Fibroblast of skin of right biceps (primary cell): ENCODE measurements at places on chromosomes 2 and 18.

DNA sequence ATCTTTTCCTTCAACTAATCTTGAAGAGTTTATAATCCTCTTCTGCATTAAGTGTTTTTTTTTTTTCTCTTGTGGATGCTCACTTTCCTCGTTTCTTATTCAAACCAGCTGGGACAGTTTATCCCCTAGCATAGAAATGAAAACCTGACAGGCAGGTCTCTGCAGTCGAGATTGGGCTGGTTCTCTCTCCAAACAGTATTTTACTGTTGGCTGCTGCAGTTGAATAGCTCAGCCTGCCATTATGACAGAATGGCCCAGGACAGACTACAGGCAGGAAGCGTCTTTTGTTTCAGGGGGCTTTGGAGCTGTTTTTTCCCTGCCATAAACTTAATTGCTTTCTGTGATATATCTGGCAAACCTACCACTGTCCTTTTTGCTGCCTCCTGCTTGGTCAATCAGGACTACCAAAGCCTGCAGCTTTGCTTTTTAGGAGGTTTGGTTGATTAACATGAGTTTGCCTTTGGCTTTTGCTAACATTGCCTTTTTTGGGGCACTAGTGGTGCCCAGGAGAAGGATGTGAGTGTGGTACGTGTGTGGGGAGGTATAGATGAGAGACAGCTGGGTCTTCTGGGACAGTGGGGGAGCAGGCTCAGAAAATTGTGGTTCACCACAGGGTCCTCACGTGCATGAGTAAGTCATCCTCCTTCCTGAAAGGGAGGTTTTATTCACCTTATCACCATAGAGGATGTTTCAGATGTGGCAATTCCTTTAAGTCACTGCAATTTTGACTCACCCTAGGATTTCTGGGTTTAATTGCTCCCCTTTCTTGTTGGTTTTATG is 128.7 kb downstream of the LYPD6B start:
- DNase-seq = peak; percentile 75

DNA sequence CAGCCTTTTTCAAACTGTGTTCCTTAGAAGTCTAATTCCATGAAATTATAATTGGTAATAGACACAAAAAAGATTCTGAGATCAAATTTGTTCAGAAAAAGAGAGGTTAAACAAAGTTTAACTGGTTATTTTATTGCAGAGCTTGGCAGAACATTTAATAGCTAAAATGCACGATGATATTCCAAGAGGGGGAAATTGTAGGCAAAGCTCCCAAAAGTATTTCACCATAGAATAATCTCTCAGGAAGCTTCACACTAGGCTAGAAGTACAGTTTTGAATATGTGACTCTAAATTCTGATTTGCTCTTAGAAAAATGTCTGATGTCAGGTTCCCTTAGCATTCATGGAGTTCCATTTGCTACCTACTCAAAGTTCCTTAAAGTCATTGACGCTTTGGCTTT is 292.4 kb upstream of the SETBP1 start:
- DNase-seq = no peak

DNA sequence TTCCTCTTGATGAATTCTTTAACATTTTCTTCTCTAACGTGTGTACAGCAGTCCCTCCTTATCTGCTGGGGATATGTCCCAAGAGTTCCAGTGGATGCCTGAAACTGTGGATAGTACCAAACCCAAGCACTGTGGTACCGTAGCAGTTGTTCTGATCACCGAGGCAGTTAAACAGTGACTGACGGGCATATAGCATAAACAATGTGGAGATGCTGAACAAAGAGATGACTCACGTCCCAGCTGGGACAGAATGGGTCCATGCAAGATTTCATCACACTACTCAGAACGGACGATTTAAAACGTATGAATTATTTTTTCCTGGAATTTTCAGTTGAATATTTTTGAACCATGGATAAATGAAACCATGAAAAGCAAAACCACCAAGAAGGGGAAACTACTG is 54.5 kb upstream of the SPAG16 start:
- DNase-seq = peak; percentile 41

DNA sequence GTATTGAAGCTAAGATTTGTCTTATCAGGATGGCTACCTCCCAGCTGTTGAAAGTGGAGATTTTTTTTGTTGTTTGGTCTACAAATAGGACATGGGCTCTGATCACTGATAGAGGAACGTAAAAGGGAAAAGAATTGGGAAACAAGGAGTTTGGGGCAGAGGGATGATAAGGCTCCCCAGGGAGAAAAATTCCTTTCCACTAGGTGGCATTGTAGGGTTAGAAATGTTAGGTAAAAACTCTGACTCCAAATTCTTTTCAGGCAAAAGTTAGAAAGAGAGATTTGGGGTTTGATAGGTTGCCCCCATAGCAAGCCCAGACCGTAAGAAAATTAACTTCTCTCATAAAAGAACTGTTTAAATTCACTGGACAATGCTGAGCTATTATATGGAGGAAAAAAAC is 19.8 kb downstream of the CMPK2 start:
- DNase-seq = no peak

GRCh38 chr2:47346107-47346506 is 56.8 kb upstream of the MSH2 start:
- no peak for DNase-seq

GRCh38 chr2:240905176-240905781 is 857 bp upstream of the CROCC2 start:
- DNase-seq = no peak

GRCh38 chr18:35324926-35325655 is 19.1 kb downstream of the ZNF24 start:
- DNase-seq = peak; percentile 41

DNA sequence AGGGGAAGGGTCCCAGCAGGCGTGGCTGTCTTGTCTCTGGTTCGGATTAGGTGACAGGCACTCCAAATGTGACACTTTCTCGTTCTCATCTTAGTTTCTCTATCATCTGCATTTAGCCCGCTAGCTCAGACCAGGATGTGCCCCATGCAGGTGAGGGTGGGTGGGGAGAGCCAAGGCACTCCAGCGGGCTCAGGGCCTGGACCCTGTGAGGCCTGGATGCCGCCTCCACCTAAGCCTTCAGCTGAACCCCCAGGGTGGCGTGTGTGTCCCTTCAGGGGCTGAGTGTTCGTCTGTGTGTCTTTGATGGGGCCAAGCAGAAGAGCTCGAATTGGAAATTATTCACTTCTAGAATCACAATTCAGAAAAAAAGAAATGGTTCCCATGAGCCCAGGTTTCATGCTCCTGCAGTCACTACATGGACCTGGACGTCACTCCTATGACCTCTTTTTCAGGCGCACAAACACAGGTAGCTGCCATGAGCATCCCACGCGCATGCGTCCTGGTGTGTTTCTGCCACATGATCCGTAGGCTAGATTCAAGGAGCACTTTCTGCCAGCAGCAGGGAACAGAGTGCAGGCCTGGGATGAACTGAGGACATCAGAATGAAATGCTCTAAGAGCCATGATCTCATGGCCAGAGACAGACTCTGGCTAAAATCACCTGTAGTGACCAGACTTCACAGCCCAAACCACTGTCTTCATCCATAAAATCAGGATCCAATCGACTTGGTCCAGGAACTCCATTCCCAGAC is 25.8 kb downstream of the CIDEA start:
- no peak for DNase-seq

DNA sequence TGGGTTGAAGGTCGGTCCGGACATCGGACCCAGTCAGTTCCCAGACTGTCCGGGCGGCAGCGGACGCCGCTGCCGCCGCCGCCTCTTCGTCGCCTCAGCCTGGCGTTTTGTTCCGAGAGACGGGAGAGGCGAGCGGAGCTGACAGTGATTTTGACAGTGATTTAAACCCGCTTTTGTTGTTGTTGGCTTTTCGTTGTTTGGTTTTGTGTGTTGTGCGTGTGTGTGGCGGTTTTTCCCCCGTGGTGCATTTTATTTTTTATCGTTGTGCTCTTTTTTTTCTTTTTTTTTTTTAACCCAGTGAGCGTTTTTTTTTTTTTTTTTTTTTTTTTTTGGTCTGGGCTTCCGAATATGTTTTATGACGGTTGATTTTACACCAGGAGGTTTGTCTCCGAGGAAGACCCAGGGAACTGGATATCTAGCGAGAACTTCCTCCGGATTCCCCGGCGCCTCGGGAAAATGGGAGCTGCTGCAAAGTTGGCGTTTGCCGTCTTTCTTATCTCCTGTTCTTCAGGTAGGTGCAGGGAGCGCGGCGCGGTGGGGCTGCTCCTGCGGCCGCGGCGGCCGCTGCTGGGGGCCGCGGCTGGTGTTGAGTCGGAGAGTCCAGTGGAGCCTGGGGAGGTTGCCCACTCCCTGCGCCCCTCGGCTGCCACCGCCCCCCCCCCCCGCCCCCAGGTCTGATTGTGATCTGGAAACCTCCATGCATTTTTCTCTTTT is at the start of gene ACVR2A:
TSS of gene ACVR2A (plus strand) at position 333 of the 714 bp plus-strand sequence. CDS start at position 457, 124 bp downstream.
- peak; percentile 31 for DNase-seq

- no peak for DNase-seq
Measured at GRCh38 chr2:8248623-8248957, 433.3 kb upstream of the ID2 start.

GRCh38 chr2:100289020-100289419 is 33.3 kb downstream of the LONRF2 start:
- no peak for DNase-seq

DNA sequence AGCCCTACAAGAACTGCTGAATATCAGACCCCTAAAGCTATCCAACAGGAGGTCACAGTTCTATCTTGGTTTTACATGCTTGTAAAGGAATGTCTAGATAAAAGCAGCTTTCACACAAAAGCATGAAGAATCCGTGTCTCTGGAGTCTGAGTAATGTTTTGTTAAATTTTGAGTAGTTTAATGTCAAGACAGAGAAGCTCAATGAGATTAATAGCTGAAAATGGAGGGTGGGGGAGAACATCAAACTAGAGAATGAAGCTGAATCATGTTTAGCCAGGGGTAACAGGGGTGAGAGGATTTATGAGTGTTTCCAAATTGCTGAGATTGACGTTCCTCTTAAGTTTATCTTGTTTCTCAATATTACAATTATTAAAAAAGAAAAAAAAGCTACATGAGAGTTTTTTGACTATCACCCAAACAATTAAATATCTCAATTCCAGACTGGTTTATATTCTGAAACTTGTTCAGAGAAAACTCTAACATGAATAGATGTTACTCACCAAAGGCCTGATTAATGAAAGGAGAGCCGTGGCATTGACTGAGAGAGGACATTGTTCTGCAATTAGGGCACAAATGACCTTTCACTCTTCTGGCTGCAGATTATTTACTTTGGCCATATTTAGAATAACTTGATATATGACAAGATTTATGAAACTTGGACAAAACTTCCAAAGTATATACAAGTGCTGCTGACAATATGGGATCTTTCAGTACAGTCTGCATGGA is 266.4 kb upstream of the ETAA1 start:
- DNase-seq = peak; percentile 34

DNA sequence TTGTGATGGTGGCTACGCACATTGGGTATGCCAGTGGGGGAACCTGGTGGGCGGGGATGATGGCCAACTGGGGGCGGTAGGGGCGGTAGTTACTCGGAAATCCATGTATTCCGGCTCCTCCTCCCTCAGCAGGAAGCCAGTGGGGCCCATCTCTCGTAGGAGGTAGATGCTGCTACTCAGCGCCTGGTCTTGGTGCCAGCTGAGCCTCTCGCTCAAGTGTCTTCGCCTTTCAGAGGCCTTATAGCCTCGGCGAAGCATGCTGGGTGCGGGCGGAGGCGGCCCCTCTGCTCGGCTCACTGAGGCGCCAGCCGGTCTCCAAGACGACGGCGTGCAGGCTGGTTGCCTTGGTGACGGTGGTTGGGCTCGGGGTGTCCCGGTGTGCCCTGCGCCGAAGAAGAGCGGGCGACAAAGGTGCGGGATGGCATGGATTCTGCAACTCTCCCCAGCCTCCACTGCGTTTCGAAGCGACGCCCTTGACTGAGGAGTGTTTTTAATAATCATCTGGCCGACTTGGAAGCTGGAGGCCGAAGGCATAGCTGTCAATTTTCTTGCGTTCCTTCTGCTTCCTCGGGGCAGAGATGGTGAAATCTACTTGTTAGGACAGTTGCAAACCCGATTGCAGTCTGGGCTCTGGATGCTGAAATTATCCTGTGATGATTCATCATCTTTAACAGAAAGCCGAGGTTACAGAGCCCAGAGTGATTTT is at the start of gene ZSWIM2:
TSS of gene ZSWIM2 (minus strand) at position 298 of the 706 bp plus-strand sequence. CDS start at position 258, 40 bp downstream.
- DNase-seq = peak; percentile 93

GRCh38 chr2:69744456-69744855 is 2.5 kb downstream of the ANXA4 start:
- DNase-seq = no peak

DNA sequence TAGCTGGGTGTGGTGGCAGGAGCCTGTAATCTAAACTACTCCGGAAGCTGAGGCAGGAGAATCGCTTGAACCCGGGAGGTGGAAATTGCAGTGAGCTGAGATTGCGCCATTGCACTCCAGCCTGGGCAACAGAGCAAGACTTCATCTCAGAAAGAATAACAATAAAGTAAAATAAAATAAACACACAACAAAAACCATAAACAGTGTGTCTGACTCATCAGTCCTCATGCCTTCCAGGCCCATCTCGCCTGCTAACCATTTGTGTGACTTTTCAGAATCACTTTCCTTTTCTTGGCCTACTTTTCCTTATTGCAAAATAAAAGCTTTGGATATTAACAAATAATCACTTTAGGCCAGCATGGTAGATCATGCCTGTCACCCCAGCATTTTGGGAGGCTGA is 42.0 kb upstream of the ASXL2 start:
- no peak for DNase-seq

- no peak for DNase-seq
Measured at GRCh38 chr2:199383021-199383420, 74.7 kb downstream of the SATB2 start.

GRCh38 chr2:9594366-9595054 is 36.3 kb downstream of the YWHAQ start:
- DNase-seq = peak; percentile 77

DNA sequence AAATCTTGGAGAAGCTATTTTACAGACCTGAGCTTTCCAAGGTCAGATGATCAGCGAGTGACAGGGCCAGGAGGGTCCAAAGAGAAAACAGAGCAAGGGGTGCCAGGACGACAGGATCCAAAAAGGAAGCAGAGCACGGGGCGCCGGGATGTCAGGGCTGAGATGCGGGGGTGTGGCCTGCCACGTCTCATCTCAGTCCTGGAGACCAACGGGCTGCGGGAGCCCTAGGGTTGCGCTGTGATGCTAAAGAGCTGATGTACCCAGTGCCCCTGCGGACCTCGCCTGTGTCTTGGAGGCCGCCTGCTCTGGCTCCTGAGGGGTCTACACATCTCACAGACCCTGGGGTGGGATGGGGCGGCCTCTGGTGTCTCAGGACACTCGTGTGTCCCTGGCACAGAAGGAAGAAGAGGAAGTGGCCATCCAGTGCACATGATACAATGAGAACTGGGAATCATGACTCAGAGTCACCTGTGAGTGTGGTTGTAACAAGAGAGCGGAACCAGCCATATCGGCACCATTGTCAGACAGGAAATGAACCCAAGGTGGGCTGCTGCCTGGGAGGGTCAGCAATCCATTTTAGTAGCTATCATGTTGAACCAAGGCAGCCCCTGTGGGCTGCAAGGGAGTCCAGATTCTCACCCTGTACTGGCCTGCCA is 97.8 kb downstream of the MYT1L start:
- DNase-seq = no peak

GRCh38 chr2:63850649-63851048 is 9.0 kb downstream of the UGP2 start:
- no peak for DNase-seq

- peak; percentile 5 for DNase-seq
Measured at GRCh38 chr2:86195808-86196387, 636 bp upstream of the IMMT start.

- no peak for DNase-seq
Measured at GRCh38 chr2:24380820-24381219, 20.5 kb upstream of the ITSN2 start.
